GM12865 (cell line): ENCODE measurements at places on chromosomes 5 and 9.

- no peak for DNase-seq
These were observed 1.3 kb downstream of the GNG10 start for GRCh38 chr9:111662576-111663300.

- no peak for DNase-seq
These were observed 373.8 kb upstream of the KLF4 start for GRCh38 chr9:107863396-107863795.

GRCh38 chr5:37039824-37040223, 163.3 kb downstream of the NIPBL start:
- no peak for DNase-seq

DNA sequence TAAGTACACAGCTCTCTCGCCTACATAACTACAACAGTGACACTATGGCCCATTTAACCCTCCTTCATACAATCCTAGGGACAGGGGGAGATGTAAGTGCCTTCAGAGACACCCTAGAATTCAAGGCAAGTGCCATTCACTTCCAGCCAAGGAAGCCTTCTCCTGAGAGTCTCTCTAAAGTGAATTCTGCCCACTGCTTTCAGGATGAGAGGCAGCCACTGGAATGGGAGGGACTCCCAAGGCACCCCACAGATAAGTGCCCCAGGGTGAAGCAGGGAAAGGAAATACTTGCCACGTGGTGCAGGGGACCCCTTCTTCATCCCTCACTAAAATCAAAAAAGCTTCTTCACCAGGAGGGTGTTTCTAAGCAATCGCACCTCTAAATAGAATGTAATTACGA, 283.7 kb downstream of the ZNF608 start:
- DNase-seq, result no peak

- DNase-seq, result no peak
These were observed 1.0 kb downstream of the CEMIP2 start for GRCh38 chr9:71767163-71767775.
